ENCODE measurements at places on chromosomes 13 and 19.

- no peak for DNase-seq
Observed at GRCh38 chr13:59635589-59635988, 528.1 kb downstream of the DIAPH3 start.

DNA sequence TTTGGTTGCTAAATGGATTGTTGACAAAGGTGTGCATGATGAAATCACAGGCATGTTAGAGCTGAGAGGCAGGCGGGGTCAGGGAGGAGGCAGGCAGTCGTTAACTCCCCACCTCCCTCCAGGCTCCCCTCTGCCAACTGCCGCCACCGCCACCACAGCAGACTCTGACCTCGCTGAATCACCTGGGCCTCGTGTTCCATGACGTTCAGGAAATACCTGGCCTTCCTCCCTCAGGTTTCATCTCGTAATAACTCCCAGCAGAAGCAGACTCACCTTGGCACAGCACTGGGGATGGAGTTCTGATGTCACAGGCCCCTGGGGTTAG is 198.5 kb downstream of the KATNAL1 start:
- DNase-seq: no peak

DNA sequence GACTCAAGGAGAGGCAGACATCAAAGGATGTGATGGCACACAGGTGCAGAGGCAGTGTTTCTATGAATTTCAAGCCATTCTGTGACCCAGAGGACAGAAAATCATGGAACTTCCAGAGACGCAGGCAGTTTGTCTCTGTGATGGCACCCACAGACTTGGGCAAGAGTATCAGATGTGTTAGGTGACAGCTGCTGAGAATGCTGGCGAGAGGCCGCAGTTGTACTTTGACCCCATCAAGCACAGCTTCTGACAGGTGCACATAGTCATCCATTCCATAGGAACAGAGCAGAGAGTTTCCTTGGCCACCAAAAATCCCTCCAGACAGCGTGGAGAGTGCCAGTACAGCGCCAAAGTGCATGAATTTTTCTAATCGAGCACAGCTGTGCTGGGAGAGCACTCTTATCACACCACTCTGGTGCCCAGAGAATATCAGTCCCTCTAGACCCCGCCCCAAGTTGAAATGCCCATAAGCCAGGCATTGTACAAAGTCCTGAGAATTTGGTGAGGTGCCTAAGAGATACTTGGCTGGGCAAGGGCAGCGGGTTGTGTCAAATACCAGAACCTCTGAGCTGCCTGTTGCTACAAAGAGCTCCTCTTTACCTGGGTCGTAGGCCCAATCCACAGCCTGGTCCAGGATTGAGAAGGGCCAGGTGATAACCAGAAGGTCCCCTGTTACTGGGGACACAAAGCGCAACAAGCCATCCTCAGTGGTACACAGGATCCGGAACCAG is 12.4 kb downstream of the WDR87 start:
- no peak for DNase-seq

- no peak for DNase-seq
Observed at GRCh38 chr13:104318121-104318520, 1251.9 kb upstream of the SLC10A2 start.

GRCh38 chr13:79628463-79628862 is 147.5 kb downstream of the NDFIP2 start:
- no peak for DNase-seq

- no peak for DNase-seq
Observed at GRCh38 chr13:97961340-97961739, 7.9 kb downstream of the IPO5 start.

GRCh38 chr19:18377026-18377425 is 8.9 kb upstream of the GDF15 start:
- no peak for DNase-seq

All from K562 (cell line).